ENCODE measurements at places on chromosomes 13 and 19.

DNA sequence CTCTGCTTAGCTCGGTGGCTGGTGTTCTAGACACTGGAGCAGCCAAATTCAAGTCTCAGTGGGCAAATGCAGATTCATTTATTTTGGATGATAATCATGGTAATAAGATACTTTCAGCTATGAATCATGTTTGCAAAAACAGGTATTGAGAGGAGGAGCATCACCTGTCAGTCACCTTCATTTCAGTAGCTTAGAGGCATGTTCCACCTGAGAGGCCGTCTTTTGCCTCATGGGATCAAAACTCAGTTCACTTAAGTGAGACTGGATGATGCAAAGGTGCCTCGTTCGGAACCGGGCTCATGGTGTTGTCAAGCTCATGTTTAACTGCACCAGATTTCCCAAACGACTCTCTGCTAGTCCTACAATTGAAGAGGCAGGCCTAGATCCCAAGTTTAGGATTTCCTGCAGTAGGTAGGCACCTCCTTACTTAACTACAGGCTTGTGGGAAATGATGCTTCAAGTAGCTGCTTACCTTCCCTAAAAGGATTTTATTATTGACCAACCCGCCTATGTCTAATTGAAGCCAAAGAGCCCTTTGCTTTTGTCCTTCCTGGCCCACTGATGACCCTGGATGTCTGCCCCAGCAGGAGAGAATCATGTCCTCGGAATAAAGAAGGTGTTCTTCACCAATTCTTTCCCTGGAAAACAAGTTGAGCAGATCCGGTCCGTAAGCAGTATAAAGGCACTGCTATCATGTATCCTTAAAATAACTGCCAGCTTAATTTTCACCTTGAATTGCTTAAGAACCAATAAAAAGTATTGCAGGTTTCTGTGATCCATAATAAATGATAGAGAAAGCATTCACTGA lies 60.0 kb downstream of the ZAR1L start:
- no peak for DNase-seq

DNA sequence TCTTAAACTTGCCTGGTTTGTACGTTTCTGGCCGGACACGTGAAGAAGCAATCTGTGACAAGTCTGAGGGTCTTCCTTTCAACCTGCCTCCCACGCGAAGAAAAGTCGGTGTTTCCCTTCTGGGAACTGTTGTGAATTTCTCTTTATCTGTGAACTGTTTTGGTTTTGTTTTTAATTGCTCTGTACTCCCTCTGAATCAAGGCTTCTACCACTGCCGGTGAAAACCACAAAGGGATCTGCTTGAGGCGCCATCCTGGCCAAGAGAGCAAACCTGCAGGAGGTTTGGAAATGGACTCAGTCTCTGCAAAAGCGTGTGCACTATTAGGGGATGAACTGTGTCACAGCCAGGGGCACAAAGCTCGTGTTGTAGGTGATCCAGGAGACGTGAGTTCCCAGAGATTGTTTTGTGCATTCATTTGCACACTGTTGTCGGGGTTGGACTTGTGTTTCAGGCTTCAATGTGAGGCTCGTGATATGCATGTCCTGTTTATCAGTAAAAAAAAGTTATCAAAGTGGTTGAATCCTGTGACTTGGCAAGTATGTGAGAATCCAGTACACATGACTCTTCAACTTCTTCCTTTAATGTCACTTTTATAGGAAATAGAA lies 9.7 kb downstream of the SIGLEC8 start:
- DNase-seq: no peak

GRCh38 chr19:43354305-43354627 lies 780 bp downstream of the CD177 start:
- DNase-seq: no peak

DNA sequence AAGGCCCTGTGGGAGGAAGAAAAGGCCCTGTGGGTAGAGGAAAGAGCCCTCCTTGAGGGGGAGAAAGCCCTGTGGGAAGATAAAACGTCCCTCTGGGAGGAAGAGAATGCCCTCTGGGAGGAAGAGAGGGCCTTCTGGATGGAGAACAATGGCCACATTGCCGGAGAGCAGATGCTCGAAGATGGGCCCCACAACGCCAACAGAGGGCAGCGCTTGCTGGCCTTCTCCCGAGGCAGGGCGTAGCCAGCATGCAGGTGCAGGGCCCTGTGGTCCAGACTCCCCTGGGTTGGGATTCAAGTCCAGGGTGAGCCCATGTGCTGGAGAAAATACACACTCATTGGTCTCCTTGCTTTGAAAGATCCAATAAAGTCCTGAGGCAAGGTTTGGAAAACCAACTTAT lies 4.1 kb downstream of the CCDC70 start:
- no peak for DNase-seq

DNA sequence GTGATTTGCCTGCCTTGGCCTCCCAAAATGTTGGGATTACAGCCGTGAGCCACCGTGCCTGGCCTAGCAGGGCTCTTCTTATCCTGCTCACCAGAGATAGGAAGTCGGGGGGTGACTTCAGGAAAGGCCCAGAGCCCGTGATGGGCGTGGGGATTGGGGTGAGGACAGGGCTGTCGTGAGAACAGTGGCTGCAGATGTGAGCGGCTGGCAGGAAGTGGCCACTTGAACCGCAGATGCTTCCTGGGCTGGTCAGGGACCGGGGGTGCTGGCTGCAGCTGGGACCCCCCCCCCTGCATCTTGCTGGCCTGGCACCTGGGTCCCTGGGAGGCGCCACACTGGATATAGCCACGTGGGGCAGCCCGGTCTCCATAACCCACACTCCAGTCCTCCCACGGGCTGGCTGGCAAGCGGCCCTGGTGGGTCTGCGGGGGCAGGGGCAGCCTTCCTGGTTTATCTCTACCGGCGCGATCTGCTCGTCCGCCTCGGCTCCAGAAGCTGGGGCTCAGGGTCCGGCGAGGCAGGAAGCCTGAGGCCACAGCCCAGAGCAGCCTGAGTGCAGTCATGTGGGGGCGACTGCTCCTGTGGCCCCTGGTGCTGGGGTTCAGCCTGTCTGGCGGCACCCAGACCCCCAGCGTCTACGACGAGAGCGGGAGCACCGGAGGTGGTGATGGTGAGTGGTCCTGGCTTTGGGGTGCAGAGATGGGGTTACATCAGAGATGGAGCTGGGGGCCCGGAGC lies at the start of gene F2RL3:
Gene F2RL3 (plus strand): TSS at position 371 of the 737 bp plus-strand sequence. CDS start 191 bp downstream, at position 562.
- peak; percentile 59 for DNase-seq

GRCh38 chr19:31256593-31256960 lies 92.7 kb downstream of the TSHZ3 start:
- no peak for DNase-seq

DNA sequence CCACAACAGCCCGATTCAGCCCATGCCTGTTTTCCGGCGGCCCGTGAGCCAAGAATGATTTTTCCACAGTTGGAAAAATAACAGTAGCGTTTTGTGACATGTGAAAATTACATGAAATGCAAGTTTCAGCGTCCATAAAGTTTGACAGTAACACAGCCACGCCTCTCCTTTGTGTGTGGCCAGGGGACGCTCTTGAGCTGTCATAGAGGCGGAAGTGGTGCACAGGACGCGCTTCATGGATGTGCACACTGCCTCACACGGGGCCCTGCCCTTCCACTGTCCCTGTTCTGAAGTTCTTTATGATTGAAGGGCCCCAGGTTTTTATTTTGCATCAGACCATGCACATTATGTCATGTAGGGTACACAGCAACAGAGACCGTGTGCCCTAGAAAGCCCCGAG lies 12.4 kb upstream of the ELAVL1 start:
- DNase-seq: peak; percentile 65

DNA sequence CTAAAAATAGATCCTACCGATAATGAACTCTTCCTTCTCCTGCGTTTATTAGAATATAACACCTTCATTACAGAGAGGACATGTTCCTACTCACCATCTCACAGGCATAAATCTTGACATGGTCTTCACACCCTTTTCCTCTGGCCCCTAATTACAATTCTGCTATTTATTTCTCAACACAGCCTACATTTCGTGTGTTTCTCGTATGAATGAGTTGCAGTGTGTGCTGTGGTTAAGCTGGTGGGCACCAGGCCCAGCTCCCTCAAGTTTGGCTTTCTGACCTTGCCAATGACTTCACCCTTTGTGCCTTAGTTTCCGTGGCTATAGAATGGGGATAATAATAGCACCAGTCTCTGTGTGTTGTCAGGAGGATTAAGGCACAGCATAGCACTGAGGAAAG lies 12.3 kb upstream of the KATNAL1 start:
- DNase-seq: no peak

DNA sequence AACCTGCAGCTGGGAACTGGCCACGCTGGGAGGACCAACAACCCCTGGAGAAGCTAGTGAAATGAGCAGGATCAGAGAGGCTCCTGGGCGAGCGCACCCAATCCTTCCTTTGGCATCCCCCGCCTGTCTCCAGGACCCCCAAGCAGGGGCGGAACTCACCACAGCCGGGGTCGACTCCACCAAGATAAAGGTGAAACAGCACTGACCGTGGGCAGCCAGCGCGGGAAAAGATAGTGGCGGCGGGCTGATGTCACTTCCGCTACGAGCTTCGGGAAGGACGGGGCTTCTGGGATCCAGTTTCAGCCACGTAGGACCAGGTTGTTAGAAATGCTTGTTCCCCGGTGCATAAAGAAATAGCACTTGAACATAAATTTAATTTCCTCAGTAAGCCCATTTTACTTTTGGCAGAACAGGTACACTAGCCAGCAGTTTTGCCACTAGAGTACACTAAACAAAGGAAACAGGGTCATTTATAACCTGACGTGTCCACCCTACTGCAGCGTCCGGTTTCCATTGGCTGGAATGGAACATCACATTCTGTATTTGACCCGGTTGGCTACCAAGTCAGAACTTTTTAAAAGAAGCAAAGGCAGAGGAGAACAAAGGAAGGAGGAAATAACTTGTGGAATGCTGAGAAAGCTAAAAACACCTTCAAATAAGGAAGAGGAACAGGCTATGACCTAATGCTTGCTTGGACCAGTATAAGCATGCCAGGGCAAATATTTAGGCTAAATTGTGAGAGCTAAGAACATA lies 25.5 kb upstream of the ZNF562 start:
- DNase-seq: no peak

GRCh38 chr13:31452525-31452924 lies 252.8 kb downstream of the B3GLCT start:
- DNase-seq: no peak

DNA sequence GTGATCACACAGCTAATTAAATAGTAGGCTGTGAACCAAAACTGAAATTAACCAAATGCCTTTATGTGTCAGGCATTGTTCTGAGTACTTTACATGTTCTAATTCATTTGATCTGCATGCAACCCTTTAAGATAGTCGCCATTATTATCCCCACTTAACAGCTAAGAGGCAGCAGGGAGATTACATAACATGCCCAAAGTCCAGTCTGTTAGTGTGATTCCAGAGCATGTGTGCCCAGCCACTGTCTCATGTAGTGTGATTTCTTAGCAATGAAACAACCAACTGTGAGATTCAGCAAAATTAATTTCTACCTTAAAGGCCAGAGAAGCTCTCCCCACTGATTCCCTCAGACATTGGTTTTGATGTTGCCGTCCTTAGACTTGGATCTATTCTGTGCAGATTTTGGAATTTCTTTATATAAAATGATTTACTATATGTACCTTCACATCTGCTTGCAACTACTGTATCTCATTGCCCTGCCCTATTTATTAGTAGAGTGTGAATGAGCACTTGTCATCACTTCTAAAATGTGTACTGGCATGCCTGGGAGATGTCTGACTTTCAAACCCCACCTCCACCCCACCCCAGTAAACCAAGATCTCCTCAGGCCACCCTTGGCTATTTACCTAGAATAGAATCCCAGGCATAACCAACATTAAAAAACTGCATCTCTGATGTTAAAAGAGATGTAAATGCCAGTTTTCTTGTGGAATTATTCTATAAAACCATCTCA lies 41.2 kb downstream of the POLR1D start:
- no peak for DNase-seq

- DNase-seq: no peak
Observed at GRCh38 chr19:18741124-18742121, 49.7 kb downstream of the COMP start.

DNA sequence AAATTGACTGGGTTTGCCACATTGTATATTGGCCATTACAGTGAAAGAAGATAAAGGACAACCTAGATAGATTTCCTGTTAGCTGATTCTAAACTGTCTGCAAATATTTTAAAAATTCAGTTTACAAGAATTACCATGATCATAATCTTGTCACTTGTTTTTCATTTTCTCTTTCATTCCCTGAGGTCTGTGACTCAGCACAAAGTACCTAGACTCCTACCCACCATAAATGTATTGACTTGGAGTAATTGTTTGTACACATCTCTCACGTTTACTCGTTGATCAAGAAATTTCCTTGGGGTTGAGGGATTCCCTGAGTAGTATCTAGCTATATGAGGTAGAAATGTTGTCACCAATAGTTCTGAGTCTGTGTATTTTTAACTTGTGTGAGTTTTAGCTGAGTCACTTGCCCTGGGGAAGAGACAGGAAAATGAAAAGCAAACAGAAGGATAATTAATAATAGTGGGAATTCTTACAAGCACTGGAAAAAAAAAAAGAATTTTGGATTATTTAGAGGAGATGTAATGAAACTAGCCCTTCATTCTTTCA lies 299.2 kb upstream of the DACH1 start:
- no peak for DNase-seq

DNA sequence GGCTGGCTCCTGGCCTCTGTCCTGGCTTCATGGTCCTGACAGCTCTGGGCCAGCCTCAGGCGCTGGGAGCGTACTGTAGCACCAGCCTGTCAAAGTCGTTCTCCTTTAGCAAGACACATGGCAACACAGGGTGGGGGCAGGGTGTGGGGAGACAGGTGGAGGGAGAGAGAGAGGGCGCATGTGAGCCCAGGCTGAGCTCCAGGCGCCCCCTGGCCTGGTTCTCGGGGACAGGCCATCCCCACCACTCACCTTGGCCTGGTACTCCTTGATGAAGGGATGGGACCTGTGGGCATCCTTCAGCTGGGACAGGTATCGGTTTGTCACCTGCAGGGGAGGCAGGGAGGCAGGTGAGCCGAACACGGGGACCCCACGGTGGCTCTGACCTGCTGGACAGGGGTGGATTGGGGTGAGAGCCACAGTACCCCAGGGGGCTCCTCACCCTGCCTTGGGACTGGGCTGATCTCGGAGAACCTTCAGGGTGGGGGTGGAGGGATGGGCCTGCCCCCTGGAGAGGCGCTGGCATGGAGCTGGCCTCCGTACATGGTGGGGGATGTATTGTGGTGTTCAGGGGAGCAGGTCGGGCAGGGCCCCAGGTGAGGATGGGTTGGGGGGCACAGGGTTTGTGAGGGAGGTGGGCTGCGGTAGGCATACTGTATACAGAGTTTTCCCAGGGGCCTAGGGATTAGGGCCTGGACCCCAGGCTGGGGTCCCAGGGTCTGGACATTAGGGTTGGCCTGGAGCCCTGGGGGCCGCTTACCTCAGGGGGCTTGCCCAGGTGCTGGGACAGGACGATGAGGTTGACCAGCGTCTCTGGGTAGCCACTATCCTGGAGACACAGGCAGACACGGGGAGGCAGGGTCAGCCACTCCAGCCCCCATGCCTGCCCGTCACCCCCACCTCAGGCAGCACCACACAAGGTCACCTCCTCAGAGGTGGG lies 3.9 kb upstream of the CERS1 start:
- DNase-seq: no peak

GRCh38 chr13:90787007-90787406 lies 560.5 kb upstream of the MIR17HG start:
- DNase-seq: no peak

Measured in RPMI8226 (cell line).